ENCODE measurements at places on chromosomes 1 and 21.

DNA sequence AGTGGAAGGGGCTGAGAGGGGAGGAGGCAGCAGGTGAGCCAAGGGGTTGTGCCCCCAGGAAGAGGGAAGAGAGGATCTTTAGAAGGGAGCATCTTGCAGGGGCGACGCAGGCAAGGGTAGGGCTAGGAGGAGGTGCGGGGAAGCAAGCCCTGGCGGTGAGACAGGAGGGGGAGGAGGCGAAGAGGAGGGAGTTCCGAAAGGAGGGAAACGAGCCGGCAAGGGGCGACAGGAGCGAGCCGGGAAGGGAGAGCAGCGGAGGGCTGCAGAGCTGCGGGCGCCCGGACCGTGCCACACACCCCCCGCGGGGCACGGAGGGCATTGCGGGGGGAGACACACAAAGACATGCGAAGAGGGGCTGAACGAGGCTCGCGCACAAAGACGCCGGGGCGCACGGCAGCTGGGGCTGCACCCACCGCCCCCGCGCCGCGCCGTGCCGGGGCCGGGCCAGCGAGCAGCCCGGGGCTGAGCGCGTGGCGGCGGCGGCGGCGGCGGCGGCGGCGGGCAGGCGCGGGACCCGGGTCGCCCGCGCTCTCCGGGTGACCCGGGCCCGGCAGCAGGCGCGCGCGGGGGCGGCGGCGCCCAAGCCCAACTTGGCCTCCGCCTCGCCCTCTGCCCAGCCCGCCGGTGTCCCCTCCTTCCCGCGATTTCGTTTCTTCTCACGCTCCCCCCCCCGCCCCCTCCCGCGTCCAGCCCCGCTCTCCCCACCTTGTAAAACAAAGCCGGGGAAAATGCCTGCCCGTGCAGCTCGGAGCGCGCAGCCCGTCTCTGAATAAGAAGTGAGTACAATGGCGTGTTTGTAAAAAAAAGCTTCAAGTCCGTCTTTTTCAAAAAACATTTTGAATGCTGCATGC, at the start of gene KCNK2:
Gene KCNK2, plus strand, starts transcription at position 206 of the 851 bp plus-strand sequence. CDS start 649 bp downstream, outside the sequence.
- no peak for DNase-seq

DNA sequence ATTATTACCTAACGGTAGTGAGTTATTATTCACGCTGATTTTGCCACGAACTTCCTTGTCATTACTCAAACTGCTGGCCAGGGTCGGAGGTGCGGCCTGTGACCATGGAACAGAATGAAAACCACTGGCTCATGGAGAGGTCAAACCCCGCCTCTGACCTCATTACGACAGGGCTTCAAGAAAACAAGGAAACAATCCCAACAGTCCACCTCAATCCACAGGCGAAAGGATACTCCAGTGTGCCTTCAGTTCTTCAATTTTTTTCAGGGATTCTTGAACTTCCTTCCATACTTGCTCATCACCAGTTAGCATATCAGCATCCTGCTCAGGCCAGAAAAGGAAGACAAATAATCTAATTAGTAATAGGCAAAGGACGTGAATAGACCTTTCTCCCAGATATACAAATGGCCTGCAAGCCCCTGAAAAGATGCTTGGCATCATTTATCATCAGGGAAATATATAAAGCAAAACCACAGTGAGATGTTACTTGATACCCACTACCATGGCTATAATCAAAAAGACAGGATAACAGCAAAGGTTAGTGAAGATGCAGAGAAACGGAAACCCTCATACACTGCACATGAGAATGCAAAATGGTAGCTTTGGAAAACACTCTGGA, 643.4 kb downstream of the SMYD3 start:
- no peak for DNase-seq

GRCh38 chr1:180946056-180946455, 33.4 kb downstream of the KIAA1614 start:
- no peak for DNase-seq

DNA sequence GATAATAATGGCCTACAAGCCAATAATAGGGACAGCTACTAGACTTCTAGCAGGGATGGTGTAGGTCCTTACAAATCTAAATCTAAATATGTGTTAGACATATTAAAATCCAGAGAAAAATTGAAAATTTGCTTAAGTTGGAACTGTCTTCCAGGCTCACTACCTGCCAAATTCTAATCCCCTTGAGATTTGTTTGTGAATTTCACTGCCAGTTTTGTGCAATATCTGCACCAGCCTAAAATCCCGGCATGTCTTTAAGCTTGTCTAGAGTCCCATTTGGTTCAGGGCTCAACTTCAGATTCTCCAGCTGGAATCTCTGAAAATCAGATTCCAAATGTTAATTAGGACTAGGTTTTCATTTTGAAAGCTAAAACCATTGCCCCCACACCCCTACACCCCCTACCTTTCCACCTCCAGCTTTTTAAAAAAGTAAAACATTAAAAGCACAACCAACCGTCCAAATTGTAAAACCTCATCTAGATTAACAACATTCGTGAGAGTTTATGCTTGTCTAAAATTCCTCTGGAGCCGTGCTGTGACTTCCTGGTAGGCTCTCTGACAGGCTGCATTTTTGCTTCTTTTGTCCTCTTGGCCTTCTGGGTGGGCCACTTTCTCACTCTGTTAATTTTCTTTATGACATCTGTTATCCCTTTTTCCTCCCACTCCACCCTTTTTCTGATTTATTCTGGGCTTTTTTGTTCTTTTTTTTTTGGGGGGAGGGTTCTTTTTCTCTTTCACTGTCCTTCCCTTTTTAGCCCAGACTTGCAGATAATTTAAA, 348.7 kb downstream of the PAPPA2 start:
- no peak for DNase-seq

- no peak for DNase-seq
Measured at GRCh38 chr21:16388291-16388690, 658.5 kb downstream of the USP25 start.

GRCh38 chr1:156689953-156690674, 12.9 kb upstream of the NES start:
- DNase-seq: no peak

GRCh38 chr1:6280761-6281451, 20.0 kb upstream of the GPR153 start:
- DNase-seq: no peak
